ENCODE measurements at places on chromosomes 16 and 17.

DNA sequence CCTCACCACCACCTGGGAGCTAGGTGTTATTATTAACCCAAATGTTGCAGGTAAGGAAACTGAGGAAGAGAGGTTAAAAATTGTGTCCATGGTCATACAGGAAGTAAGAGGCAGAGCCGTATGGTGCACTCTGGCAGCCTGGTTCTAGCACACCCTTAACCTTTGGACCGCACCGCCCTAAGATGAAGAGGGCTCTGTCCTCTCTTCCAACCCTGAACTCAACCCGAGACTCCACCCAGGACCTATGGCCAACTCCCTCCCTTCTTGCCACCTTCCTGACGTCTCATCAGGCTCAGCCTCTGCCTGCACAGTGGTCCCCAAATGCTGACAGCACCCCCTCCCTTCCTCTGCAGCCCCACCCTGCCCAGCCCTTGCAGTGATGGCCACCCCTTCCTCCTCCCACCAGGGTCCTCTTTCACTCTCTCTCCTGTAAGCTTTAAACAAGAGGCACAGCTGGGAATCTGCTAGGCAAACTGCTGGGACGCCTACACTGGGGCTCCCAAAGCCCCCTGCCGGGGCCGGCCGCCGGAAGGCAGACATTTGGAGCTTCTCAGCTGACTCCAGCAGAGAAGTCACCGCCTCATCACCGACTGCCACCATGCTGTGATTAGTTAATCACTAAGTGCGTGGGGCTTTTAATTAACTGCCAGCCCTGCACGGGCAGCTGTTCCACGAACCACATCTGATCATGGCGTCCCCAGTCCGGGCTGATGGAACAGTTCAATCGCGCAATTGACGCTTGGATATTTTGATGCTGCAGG, 16.7 kb upstream of the C16orf78 start:
- DNase-seq = no peak

- DNase-seq = peak; percentile 71
Observed at GRCh38 chr17:7836596-7837407, 2.8 kb downstream of the KDM6B start.

DNA sequence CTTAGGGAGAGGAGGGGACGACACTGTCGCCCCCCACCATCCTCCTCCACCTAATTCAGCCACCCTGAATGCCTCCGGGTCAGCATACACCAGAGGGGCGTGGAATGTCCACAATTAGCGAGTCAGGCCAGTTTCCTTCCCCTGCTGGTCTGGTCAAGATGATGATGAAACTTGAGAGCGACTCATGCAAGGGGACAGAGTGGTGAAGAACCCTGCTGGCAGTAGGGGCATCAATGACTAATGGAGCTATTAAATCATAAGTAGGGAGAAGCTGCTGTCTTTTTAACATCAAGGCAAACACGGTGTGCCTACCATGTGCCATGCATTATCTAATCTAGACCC, 7.2 kb downstream of the SPACA3 start:
- DNase-seq = peak; percentile 23

GRCh38 chr16:67202956-67203493, 4.1 kb downstream of the ELMO3 start:
- DNase-seq = no peak

- DNase-seq = no peak
Observed at GRCh38 chr17:704111-704864, 10.4 kb downstream of the VPS53 start.
